ENCODE measurements at places on chromosomes 16 and 17.
A peak's percentile ranks its signal among the peaks of the same experiment; 100 is the strongest.

- no peak for DNase-seq
These were observed 7.8 kb upstream of the BIRC5 start for GRCh38 chr17:78206298-78206697.

GRCh38 chr16:70378869-70379493 is 32.3 kb downstream of the DDX19A start:
- DNase-seq: no peak

DNA sequence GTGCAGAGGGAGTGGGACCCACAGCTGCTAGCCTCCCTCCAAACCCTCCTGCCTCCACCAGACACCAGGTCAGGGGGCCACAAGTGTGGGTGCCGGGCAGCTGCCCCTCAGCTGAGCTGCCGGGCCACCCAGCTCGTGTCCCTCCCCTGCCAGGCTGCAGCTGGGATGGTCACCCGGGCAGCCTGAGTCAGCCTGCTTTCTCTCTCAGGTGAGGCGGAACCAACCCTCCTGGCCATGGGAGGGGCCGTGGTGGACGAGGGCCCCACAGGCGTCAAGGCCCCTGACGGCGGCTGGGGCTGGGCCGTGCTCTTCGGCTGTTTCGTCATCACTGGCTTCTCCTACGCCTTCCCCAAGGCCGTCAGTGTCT is 6.9 kb downstream of the SLC16A3 start:
- no peak for DNase-seq

DNA sequence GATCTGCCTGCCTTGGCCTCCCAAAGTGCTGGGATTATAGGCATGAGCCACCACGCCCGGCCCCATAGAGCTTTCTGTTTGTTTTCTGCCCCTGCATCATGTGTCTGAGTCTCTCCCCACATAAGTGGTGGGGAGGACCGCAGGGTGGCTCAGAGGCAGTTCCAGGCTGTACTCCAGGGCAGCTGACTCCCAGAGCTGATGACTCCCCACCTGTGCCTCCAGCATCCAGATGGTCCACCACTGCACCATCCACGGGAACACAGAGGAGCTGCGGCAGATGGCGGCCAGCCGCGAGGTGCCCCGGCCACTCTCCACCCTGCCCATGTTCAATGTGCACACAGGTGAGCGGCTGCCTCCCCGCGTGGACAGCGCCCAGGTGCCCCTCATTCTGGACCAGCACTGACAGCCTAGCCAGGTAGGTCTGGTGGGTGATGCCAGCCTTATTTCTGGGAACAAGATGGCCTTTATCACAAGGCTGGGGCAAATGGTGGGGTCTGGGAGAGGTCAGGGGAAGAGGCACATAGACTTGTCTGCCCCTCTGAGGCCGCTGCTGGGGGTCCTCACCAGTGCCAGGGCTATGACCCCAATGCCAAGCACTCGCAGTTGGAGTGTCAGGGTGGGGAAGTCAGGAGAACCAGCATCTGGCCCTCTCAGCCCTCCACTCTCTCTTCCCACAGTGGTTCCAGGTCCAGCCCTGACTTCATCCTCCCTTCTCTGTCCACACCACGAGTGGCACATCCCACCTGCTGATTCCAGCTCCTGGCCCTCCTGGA is 9.4 kb downstream of the SGCA start:
- no peak for DNase-seq

DNA sequence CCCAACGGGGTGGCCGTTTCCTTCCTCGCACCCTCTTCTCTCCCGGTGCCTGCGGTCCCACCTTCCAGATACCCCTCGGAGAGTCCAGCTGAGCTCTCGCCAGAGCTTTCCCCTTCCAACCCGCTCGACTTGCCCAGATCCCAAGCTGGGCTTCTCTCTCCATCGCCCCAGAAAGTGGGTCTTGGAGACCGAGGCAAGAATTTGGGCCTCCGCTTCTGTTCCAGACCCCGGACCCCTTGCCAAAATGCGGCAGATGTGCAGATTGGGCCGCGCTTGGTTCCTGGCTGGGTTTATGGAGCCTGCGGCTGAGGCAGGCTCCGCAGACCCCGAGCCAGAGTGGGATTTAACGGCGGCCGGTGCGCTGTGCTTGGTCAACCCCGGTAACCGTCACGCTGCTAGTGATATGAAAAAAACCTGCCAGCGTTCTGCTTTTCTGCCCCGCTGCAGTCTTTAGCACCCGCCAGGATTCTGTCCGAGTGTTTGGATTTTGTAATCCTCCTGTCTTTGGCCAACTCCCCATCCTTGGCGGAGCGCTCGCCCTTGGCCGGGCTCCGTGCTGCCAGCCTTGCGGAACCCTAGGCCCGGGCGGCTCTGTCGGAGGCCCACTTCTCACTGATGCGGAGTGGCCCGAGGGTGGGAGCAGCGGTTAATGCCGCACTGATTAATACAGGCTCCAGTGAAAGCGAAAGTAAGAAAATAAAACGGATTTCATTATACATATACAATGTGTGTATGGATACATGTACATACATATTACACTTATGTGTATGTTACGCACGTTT is 754 bp upstream of the SLFN11 start:
- DNase-seq: no peak

DNA sequence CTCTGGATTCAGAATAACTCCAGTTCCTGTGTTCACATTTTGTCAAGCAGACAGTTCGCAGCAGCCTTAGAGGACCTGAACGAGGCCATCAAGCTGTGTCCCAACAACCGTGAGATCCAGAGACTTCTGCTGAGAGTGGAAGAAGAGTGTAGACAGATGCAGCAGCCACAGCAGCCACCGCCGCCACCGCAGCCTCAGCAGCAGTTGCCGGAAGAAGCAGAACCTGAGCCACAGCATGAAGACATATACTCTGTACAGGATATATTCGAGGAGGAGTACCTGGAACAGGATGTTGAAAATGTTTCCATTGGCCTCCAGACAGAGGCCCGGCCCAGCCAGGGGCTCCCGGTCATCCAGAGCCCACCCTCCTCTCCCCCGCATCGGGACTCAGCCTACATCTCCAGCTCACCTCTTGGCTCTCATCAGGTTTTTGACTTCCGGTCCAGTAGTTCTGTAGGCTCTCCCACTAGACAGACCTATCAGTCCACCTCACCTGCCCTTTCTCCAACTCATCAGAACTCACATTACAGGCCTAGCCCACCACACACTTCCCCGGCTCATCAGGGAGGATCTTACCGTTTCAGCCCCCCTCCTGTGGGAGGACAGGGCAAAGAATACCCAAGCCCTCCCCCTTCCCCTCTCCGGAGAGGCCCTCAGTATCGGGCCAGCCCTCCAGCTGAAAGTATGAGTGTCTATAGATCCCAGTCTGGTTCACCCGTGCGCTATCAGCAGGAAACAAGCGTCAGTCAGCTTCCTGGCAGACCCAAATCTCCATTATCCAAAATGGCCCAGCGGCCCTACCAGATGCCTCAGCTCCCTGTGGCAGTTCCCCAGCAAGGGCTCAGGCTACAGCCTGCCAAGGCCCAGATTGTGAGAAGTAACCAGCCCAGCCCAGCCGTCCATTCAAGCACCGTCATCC is 25.9 kb downstream of the CYB561 start:
- no peak for DNase-seq

- DNase-seq: no peak
These were observed 26.3 kb downstream of the NLRP1 start for GRCh38 chr17:5557990-5558389.

GRCh38 chr16:31331807-31332301 is 23.1 kb upstream of the ITGAX start:
- DNase-seq: no peak

DNA sequence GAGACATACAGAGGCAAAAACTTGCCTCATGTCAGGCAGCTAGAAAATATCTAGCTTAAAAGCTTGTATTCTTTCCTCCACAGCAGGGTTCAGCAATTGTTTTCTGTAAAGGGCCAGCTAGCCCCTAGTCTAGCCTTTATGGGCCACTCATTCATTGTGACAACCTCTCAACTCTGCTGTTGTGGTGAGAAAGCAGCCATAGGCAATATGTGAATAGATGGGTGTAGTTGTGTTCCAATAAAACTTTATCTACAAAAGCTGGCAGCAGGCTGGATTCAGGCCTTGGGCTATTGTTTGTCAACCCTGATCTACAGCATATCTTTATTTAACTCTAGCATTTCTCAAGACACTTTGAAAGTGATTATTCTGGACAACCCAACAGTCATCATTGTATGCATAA is 46.4 kb upstream of the CDYL2 start:
- no peak for DNase-seq

DNA sequence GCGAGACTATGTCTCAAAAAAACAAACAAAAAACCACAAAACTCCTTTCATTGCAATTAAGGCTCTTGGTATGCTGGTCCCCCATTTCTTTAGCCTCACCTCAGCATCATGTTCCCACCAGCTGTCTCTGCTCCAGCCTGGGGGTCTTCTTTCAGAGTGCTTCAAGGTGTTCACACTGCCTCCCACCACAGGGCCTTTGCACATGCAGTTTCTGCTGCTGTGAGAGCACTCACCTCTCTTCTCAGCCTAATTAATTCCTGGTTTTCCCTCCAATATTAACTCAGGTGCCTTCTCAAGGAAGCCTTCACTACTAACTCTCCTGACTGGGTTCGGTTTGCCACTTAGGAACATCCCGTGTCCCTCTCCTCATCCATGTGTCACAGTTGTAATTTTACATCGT is 15.9 kb upstream of the PIK3R6 start:
- DNase-seq: no peak

DNA sequence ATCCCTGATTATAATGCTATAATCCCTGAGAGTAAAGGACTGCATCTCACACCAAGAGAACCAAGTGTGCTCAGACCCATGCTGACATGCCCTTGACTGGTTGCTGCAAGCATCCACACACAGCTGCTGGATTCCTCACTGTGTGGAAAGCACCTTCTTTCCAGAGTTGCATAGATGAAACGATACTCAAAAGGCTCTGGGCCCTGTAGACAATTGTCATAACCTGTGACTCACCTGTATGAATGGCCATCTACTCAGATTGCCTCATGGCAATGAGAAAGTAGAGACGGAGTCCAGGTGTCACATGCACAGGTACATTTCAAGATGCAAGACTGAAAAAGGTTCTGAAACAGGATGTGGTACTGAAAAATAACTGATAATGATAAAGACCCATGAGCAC is 58.1 kb downstream of the MPHOSPH6 start:
- DNase-seq: peak; percentile 3

- DNase-seq: no peak
These were observed 76.1 kb upstream of the CORO6 start for GRCh38 chr17:29698837-29699236.

- DNase-seq: peak; percentile 17
These were observed 525 bp downstream of the JPT1 start for GRCh38 chr17:75153780-75154194.

- DNase-seq: no peak
These were observed 13.6 kb downstream of the MAP3K3 start for GRCh38 chr17:63635787-63636186.

- no peak for DNase-seq
These were observed 479.6 kb downstream of the WWOX start for GRCh38 chr16:78579020-78579419.

GRCh38 chr16:66489818-66490217 is 60.1 kb downstream of the TK2 start:
- DNase-seq: no peak

DNA sequence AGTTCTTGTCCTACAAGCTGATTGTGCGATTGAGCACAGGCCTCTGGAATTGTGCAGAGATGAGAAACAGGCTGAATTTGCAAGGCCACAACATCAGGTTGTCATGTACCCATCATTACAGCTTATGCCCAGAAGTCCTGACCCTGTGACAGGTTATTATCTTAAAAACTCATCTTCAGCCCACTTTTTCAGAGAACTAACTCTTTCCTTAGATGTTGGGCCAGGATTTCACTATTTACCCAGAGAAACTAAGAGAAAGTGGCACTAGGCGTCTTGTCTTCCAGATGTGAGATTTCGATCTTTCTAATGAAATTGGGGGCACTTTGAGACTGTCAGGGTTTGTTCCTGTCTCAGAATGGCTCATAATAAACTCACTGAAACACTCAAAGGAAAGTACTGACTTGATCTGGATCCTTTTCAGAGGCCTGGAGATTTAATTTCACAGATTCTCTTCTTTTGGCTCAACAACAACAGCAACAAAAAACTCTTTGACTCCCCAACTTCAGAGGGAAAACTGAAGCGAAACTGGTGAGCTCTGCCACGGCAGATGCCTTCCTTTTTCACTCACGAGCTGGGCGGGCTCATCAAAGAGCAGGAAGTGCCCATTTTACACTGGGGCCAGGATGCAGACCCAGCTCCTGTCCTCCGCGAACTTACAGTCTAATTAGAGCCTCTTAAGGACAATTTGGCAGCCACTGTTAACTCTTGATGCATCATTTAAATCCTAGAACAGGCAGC is 17.7 kb upstream of the SLC12A3 start:
- DNase-seq: no peak

- peak; percentile 20 for DNase-seq
These were observed 498 bp downstream of the SMYD4 start for GRCh38 chr17:1829216-1829591.

DNA sequence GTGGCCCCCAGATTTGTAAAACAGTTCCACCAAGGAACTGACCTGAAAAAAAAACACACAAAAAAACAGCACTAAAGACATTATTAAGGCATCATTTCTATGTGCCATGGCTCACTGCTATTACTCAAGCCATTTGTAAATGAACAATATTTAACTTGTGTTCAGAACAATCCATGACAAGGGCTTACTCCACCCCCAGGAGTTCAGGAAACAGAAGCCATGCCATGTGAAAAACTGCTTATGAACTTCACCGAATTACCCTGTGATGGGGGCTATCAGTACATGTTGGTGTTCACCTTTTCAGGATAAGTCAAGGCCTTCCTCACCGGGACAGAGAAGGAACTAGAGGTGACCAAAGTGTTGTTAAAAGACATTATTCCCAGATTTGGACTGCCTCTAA is 19.2 kb downstream of the ACSM1 start:
- DNase-seq: no peak

- no peak for DNase-seq
These were observed 18.4 kb downstream of the PLCG2 start for GRCh38 chr16:81797443-81797842.

GRCh38 chr16:66364959-66365306 is 1.6 kb upstream of the CDH5 start:
- no peak for DNase-seq

GRCh38 chr16:68907297-68907696 is 64.0 kb downstream of the TANGO6 start:
- DNase-seq: no peak

DNA sequence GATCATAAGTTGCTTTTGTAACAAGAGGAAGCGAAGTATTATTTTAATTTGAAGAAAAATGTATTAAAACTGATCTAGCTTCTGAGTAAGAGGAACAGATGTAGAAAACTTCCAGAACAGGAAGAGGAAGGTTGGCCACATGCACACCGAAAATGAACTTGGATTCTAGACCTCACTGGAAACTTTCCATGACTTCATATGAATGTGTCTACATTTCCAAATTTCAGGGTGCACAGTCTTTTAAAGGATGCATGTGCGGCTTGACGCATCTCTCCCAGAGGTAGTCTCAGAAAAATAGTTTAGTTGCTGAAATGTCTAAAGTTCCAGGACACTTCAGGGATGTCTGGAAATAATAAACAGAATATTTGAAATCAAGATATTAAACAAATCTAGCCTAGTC is 275.1 kb upstream of the MYOCD start:
- no peak for DNase-seq

DNA sequence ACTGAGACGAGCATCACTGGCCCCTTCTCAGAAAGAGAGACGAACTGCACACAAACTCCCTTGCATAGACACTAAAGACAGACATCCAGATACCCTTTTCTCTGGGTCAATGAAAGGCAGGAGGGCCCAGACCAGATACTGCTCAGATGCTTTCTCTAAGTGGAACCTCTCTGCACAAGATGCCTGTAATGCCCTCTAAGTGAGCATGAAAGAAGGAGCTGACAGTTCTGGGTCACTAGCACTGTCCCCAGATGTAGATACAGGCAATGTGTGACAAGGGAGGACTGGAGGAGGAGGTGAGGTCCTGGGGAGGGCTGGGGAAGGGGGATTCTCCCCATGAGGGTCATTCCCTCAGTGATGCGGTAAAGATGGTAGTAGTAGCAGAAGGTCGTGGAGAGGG is 501.0 kb upstream of the CDH11 start:
- DNase-seq: no peak
